ENCODE measurements at places on chromosomes 12 and 14.

GRCh38 chr12:111469401-111469800 is 63.7 kb downstream of the SH2B3 start:
- DNase-seq = peak; percentile 52

DNA sequence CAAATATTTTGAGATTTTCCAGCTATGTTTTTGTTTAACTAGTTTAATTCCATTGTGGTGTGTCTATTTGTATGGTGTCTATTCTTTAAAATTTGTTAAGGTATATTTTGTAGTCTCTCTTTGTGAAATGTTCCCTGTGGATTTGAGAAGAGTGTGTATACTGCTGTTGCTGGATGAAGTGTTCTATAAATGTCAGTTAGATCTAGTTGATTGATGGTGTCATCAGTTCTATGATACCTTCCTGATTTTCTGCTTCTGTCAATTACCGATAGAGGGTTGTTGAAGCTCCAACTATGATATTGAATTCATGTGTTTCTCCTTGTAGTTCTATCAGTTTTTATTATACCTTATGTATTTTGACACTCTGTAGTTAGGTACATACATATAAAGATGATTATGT is 53.1 kb downstream of the FUT8 start:
- DNase-seq = no peak

DNA sequence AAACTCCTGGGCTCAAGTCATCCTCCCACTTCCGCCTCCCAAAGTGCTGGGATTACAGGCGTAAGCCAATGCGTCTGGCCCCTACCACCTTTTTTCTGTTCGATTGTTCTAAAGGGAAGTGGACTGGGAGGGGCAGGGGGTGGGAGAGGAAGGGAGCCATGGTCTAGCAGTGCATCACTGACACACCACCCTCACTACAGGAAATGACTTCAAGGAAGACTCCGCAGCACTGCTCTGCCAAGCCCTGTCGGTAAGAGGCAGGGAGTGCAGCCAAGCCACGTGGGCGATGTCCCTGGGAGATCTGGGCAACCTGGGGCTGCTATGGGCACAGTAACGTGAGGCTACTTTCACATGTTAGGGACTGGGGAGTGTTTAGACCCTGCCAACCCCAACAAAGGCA is 18.0 kb downstream of the LRRC74A start:
- DNase-seq = no peak

DNA sequence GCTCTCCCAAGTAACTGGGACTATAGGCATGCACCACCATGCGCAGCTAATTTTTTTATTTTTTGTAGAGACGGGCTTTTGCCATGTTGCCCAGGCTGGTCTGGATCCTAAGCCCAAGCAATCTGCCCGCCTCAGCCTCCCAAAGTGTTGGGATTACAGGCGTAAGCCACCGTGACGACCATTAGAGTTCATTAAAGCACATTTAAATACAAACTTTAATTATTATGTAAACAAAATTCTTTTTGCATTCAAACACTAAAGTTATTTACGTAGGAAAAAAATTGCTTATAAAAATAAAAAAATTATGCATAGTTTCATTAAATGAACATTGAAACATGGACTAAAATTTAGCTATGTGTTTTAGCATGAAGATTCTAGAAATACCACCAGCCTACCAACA is 7.2 kb downstream of the RPAP3 start:
- DNase-seq = no peak

Data from adipocyte (in vitro differentiated cells).